ENCODE measurements at places on chromosomes 16 and 17. TPM values are rescaled to one million over a fixed set of nuclear protein-coding genes. Genes with fewer than 3 reads are reported as not detected.

The NOTUM gene
- polyA plus RNA-seq: not detected

The ZNF500 gene
- polyA plus RNA-seq: 7.4 TPM

The TBC1D3C gene
- polyA plus RNA-seq: not detected

The FBXO39 gene
- not detected for polyA plus RNA-seq

The CCL3 gene
- polyA plus RNA-seq: 161 TPM

The MYH3 gene
- polyA plus RNA-seq: not detected

GRCh38 chr17:17528696-17529652 is 32.8 kb upstream of the RASD1 start:
- no peak for DNase-seq

- DNase-seq: no peak
These were observed 8.3 kb upstream of the SPNS3 start for GRCh38 chr17:4425398-4425797.

GRCh38 chr17:82269882-82270500 is 3.5 kb downstream of the CSNK1D start:
- no peak for DNase-seq

DNA sequence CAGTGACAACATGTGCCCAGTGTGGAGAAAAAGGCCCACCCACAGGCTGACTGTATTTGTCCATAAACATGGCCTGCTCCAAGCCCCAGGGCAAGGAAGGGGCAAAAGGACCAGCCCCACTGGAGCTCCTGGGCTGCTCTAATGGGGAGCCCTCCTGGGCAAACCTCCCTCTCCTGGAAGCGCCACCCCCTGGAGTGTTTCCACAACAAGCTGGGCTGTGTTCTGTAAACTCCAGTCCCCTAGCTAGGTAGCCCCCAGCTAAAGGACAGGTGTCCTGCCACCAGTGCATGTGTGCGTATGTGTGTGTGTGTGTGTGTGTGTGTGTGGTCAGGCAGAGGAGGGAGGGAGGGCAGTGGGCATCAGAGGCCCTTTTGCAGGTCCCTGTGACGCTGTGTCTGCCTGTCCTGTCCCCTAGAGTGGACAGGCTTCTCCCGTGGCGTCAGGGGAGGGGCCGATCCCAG is 11.3 kb upstream of the STAC2 start:
- DNase-seq: no peak

- DNase-seq: peak; percentile 27
These were observed 220.0 kb downstream of the HAPSTR1 start for GRCh38 chr16:9311303-9311954.

DNA sequence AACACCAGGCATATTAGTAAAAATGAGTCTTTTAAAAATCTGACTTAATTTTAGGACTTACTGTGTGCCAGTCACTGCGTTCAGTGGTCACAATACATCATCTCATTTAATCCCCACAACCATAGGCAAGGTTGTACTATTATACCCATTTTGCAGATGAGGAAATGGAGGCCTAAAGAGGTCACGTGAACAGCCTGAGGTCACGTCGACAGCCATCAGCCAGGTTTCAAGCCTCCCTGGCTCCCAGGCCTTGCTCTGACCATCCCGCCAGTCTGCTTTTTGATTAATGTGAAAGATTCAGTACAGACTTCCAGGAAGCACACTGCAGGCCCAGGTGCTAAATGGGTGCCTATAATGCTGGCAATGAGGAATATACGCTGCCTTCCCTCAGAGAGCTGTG is 86.3 kb upstream of the TOX3 start:
- DNase-seq: no peak

DNA sequence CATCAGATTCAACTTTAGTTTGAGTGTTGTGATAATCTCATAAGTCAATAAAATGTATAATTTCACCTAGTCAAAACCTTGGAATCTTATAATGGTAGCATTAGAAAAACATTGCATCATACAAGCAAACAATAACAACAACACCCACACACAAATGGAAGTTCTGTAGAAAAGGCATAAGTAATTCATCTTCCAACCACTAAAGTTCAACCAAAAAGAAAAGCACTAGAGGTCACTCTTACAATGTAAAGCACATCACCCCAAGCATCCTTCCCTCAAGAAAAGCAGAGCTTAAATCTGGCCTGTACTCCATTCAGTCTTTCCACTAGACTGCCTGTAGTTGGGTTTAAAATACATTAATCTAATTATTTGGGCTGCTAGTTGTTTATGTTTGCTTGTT is 1.8 kb downstream of the CNTNAP4 start:
- no peak for DNase-seq

DNA sequence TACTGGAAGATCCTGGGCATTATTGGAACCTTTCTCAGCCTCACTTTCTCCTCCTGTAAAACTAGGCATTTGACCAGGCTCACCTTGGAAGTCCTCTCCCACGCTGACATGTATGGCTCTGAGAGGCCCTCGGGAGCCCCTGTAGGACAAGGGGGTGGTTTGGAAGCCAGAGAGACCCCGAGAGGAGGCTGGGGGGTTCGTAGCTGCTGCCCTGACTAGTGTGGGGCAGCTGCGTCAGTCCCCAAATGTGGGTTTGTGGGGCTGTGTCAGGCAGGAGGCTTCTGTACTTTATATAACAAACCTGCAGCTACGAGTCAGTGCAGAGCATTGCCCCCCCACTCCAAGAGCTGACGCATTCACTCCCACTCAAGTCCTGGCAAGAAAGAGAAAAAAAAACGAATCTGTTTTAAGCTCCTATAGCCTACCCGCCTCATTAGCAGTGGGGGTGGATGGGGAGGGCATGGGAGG is 1.8 kb downstream of the CX3CL1 start:
- no peak for DNase-seq

- no peak for DNase-seq
These were observed 150.3 kb downstream of the KCNJ18 start for GRCh38 chr17:21842332-21843317.

DNA sequence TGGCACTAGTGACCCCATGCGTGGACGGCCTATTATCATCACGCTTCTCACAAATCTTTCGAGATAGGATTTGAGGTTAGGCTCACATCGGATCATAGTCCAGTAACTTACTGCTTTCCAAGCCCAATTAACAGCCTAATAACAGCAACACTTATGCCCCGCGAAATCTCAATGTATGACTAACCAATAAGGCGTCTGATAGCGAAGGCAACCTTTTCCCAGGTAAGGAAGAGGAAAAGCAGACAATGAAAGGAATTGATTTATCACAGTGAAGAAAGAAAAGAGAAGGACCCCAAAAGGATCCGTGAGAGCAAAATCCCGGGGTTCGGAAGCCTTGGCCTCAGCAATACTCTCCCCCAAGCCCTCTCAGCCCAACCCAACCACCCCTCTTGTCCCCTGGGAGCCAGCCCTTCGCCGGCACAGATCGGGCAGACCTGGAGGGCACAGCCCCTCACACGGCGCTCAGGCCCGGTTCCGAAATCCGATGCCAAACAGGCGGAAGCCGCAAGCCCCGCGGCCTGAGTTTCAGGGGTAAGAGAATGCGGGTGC is 534 bp downstream of the GPATCH8 start:
- DNase-seq: no peak

- no peak for DNase-seq
These were observed 278 bp downstream of the ITGB4 start for GRCh38 chr17:75721463-75722011.

DNA sequence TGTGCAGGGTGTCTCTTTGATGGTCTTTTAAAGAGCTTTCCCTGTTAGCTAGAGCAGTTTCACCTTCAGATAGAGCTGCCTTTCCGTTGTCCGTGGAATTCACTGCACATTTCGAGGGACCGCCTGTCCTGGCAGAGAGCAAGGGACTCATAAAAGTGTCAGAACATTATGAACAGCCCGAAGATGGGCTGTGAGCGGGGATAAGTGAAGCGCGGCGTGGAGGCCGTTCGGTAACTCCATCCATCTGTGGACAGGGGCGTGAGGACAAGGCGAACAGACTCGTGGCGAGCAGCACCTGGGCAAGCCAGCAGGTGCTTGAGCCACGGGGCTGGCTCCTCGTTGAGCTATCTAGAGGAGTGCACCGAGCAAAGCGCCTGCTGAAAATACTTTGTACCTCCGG is 371.2 kb downstream of the MAF start:
- DNase-seq: no peak

- DNase-seq: no peak
These were observed 16.4 kb downstream of the ATP6V0A1 start for GRCh38 chr17:42475121-42475520.

DNA sequence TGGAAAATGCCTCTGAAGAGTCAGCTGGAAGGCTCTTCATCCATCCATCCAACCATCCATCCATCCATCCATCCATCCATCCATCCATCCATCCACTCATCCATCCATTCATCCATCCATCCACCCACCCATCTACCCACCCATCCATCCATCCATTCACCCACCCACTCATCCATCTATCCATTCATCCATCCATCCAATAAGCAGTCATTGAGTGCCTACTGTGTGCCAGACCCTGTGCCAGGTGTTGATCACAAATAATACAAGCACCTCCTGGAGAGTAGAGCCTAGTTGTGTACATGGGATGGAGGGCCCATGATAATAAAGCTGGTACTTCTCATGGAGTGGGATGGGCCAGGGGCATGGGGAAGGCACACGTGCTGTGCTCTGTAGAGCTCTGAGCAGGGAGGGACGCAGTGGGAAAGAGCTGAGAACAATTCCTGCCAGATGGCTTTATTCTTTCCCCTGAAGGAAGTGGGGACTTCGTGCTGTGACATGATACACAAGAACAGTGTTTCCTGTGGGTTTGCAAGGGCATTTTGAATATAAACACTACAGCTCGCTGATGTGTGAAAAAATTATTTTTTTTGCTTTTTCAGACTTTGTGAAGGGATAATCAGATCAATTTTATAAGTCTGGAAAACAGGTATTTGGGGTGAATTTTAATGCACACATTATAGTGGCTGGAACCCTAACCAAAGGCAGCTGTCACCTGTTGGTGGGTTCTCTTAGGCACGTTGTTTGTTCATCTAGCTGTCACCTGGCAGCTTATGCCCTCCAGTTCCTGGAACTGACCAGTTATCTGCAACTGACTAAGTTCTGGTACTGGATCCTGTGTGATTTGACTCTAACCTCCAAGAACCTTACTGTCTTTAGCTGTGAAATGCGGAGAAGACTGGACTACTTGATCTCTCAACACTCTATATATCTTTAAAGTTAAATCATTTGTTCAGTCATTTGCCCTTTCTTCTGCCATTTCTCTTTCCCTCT is 61.3 kb downstream of the PRKCB start:
- no peak for DNase-seq

GRCh38 chr16:56988161-56988947 is 1.0 kb upstream of the NLRC5 start:
- peak; percentile 74 for DNase-seq

Data from CD14-positive monocyte (primary cell).